ENCODE measurements at places on chromosomes 11 and 22.

- no peak for DNase-seq
These were observed 4.3 kb upstream of the ZBED4 start for GRCh38 chr22:49849161-49850020.

DNA sequence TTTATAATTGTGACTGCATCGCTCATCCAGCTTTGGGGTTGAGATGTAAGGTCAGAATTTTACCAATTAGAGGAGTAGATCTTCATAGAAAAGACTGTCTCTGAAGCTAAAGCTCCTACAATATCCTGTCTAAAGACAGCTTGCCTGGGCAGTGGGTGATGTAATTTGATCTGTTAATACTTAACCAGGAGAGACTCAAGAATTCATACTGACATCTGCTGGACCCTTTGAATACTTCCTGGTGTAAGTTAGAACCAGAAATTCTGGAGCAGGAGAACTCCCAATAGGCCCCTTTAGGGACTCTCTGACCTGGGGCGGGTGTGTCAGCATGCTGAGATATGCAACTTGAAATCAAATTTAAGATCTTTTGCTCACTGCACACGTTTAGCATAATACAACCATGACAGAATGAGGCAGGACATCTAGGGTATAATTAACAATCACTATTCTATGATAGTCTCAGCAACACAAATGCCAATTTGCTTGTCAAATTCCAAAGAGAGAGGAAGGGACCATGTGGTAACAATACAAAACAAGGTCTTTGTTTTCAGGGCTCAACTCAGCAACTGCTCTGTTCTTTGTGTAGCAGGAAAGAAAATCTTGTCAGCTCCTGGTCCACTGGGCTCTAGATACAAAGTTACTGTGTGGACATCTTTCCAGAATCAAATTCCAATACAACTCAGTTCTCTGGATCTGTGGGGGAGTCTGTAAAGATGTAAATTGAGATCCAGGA lies 143.9 kb downstream of the INSC start:
- DNase-seq: no peak

DNA sequence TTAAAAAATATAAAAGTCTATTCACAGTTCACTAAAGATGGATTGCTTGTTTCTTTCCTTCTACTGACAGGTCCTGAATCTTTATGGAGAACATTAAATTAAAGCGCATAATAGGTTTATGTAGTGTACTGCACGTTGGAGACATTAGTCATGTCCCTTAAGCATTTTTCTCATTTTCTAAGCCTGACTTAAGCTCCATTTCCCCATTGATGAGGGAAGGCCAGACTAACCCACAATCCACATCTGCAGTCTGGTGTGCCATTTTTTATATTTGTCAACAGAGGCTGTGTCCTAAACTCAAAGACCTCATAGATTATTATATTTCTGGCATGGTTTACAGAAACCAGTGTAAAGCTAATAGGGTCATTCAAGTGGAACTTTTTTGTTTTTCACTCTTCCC lies 39.9 kb downstream of the CADM1 start:
- DNase-seq: no peak

- DNase-seq: no peak
These were observed 73.3 kb downstream of the ETS1 start for GRCh38 chr11:128513915-128514681.

DNA sequence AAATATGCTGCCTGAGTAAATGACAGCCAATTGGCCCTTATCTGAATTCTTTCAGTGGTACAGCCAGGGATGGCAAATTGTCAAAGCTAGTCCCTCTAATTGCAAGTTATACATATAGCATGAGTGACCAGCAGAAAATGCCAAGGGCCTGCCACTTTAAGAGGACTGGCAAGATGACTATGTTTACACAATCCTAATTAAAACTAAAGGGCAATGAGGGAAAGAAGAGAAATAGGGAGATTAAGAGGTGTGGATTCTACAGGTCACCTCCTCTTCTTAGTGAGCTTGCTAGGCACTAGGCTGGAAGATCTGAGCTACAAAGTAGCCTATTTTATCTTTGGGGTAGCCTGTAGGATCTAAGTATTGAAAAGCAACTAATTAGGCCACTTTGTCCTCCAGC lies 13.5 kb downstream of the NUMA1 start:
- DNase-seq: no peak

GRCh38 chr11:35040221-35040942 lies 98.6 kb upstream of the CD44 start:
- peak; percentile 62 for DNase-seq

DNA sequence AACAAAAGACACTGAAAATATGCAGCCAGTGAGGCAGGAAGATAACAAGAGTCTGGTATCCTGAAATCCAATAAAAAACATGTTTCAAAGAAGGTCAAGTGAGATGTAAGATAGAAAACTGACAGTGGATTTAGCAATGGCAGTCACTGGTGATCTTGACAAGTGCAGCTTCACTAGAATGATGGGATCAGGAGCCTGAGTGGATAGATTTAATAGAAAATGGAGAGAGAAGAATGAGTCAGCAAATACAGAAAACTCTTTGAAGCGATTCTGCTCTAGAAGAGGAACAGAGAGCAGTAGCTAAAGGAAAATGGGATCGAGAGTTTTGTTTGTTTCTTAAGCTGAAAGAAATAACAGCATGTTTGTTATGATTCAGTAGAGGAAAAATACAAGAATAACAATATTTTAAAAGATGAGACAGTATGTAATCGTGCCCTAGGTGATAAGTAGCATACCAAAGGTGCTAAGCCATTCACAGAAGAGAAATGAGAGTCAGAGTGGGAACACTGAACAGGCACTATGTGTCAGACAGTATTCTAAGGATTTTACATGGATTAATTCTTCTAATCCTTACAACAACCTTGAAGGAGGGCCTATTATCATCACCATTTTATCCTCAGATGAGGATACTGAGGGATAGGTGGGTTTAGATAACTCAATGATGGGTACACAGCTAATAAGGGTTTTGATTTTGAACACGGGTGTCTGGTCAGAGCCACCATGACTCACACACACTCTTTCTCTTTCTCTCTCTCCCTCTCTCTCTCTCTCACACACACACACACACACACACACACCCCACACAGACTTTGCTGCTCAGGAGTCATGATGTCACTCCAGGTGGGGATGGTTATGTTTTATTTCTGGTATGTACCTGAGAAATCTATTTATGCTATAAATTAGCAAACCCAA lies 36.3 kb downstream of the MRE11 start:
- DNase-seq: no peak

DNA sequence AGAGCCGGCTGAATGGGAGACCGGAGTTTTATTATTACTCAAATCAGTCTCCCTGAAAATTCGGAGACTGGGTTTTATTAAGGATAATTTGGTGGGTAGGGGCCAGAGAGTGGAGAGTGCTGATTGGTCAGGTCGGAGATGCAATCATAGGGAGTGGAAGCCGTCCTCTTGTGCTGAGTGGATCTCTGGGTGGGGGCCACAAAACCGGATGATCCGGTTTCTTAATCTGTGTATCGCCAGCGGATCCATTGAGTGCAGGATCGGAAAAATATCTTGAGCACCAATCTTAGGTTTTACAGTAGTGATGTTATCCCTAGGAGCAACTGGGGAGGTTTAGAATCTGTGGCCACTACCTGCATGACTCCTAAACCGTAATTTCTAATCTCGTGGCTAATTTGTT lies 886 bp upstream of the NIPSNAP1 start:
- no peak for DNase-seq

DNA sequence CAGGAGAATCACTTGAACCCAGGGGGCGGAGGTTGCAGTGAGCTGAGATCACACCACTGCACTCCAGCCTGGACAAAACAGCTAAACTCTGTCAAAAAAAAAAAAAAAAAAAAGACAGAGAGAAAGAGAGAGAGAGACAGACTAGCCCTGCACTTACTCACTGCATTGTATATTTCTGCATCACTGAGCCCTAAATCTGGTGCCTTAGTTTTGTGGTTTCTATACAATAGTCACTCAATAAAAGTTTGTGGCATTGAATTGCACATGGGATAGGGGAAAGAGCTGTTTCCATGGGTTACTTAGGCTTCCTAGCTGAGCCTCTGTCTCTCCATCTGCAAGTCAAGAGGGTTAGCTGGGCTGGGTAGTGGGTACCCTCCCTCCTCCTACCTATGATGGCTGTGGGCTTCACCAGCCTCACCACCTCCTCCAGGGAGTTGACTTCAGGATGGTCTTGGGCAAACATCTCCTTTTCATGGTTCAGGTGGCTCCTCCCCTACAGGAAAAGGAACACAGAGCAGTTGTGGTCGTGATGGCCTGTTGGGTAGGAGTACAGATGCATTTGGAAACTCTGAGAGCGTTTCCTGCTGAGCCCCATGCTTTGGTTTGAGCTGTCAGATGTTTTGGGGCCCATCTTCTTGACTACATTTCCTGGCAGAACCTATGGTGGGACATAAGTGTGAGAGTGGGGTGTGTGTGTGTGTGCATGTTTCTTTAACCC lies 73.2 kb downstream of the CCDC81 start:
- no peak for DNase-seq

- peak; percentile 81 for DNase-seq
These were observed 632 bp downstream of the AP5B1 start for GRCh38 chr11:65779919-65780769.

- DNase-seq: no peak
These were observed 37.2 kb downstream of the GAS2 start for GRCh38 chr11:22703591-22703990.

- no peak for DNase-seq
These were observed 228.6 kb upstream of the DDI1 start for GRCh38 chr11:103807806-103808205.

GRCh38 chr11:7320306-7320705 lies 68.6 kb downstream of the SYT9 start:
- DNase-seq: no peak

DNA sequence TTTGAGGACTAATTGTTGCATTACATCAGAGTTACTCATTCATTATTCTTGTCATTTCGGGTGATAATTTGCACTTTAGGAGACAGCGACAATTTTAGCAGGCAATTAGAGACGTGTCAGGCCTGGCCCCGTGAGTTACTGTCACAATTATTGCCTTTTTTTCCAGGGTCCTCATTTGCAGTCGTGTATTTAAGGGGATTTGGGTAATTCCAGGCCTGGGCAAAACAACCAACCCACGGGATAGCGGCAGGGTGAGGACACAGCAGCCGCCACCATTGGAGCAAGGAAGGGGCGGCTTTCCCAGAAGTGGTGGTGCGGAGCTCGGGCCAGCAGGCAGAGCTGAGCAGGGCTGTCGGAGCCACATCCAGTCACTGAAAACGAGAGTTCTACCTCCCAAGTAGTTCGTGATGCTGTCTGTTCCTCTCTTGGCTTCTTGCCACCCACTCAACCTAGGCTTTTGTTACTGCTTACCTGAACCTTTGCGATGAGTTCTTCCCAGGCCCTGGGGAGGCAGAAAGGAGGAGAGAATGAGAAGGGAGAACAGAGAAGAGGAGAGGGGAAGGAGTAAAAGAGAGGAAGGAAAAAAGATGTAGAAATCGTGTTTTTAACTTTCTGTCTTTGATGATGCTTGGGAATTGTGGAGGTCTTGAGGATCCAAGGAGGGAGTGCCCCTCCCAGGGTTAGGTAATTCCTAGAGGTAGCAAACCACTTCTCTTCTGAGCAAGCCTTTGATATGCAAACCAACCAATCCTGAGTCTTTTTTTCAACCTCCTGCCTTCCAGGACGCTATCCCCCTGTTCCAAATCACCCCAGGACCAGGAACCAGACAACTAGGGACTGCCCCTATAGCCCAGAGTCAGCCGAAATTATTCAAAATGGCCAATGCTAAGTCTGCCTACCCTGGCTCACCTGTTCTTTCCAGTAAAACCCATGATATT lies 236.1 kb downstream of the MIAT start:
- DNase-seq: no peak

DNA sequence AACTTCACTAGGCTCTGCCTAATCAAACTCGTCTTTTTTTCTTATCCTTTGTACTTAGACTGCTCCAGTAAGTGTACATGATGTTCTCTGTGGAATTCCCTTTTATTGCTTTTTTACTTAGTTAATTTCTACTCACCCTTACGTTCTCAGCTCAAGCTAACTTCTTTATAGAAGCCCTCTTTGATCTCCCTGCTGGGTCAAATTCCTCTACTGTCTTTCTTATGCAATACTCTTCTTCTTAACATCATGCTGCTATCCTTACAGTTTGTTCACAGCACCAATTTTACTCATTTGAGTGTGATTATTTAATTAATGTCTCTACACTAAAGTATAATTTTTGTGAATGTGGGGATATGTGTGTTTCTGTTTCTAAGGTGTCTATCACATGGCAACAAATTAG lies 498.3 kb downstream of the CNTN5 start:
- no peak for DNase-seq

GRCh38 chr11:78926633-78927338 lies 352.1 kb upstream of the NARS2 start:
- DNase-seq: no peak

DNA sequence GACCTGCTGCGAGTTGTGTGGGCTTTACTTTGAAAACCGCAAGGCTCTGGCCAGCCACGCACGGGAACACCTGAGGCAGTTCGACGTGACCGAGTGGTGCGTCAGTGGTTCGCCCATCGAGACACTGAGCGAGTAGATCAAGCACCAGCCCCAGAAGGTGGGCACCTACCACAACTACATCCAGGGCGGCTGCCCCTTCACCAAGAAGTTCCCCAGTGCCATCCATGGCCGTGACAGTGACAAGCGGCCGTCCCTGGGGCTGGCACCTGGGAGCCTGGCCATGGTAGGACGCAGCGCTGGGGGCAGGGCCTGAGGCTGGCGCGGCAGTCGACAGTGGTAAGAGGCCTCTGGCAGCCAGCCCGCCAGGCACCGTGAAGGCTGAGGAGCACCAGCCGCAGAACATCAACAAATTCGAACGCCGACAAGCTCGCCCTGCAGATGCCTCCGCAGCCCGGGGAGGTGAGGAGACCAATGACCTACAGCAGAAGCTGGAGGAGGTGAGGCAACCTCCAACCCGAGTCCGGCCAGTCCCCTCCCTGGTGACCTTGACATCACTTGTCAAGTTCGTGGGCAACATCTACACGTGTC lies 545.2 kb upstream of the CCDC179 start:
- DNase-seq: no peak

DNA sequence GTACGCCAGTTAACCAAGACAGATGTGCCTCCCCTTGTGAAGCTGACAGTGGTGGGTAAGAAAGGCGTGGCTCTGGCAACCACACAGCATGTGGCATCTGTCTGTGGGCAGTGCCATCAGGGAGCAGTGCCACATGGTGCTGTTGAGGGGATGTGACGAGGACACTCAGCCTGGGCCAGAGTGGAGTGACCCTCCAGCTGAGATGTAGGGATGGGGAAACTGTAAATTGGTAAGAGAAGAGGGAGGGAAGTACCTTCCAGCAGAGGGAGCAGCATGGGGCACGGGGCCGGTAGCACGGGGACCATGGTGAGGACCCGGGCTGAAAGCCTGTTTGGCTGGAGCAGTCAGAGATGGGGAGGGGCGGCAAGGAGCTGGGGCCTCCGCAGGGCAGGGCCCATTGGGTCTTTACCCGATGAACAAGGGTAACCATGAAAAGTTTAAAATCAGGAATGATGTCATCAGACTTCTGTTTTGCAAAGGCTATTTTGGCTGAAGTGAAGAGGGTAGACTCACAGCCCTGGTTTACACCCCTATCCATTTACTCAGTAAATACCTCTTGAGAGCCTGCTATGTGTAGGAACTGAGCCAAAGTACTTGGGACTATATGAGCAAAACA lies 10.4 kb downstream of the TMPRSS6 start:
- DNase-seq: no peak

Data from stimulated activated CD4-positive, alpha-beta T cell treated with anti-CD3 and anti-CD28 coated beads, TNF-alpha, amount 100 ng/mL, for 24 hours (primary cell).